MCF 10A (cell line): ENCODE measurements at places on chromosomes 2 and 18. TPM values are rescaled to one million over a fixed set of nuclear protein-coding genes. Genes with fewer than 3 reads are reported as not detected.

GRCh38 chr2:171788316-171788993 is 101.2 kb downstream of the DYNC1I2 start:
- no peaks in the 10 kb centered on the region for H3K27me3 ChIP-seq
- H3K27ac ChIP-seq: no peak overlapping the region
- no peaks in the 10 kb centered on the region for H3K4me1 ChIP-seq
- peaks cover 76% of the 10 kb centered on the region for H3K36me3 ChIP-seq

- no peaks in the 10 kb centered on the region for H3K36me3 ChIP-seq
- no peak for DNase-seq
- no peaks in the 10 kb centered on the region for H3K4me1 ChIP-seq
- no peak overlapping the region for H3K27ac ChIP-seq
Observed at GRCh38 chr18:80225685-80226084, 21.6 kb downstream of the PARD6G start.

Gene MRO
- total RNA-seq: not detected in 2 replicates

DNA sequence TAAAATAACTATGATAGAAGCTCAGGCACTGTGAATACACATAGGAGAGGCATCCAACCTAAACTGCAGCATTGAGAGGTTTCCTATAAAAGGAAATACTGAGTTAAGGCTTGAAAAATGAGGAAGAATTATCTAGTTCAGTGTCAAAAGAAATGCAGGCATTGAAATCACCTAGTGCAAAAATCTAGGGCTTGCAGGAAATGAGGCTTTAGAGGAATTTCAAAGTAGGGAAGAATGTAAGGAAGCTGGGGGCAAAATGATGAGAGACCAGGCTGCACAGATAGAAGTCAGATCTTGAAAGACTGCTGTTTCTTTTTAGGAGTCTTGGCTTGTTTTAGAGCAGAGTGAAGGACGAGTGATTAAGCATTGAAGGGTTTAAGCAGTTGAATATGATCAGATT is 28.1 kb upstream of the SCYGR2 start:
- no peak for DNase-seq
- no peak overlapping the region for H3K27ac ChIP-seq
- no peaks in the 10 kb centered on the region for H3K27me3 ChIP-seq

GRCh38 chr2:179272406-179273192 is 8.0 kb upstream of the SESTD1 start:
- peak; percentile 88 for DNase-seq
- H3K36me3 ChIP-seq: no peaks in the 10 kb centered on the region

Gene CKAP2L
- 14.7 and 21.6 TPM in 2 replicates for total RNA-seq

- H3K27ac ChIP-seq: peak overlapping the region; percentile 29
- no peaks in the 10 kb centered on the region for H3K27me3 ChIP-seq
- H3K36me3 ChIP-seq: no peaks in the 10 kb centered on the region
- no peak for DNase-seq
Observed at GRCh38 chr2:203669820-203670219, 36.6 kb upstream of the CD28 start.

DNA sequence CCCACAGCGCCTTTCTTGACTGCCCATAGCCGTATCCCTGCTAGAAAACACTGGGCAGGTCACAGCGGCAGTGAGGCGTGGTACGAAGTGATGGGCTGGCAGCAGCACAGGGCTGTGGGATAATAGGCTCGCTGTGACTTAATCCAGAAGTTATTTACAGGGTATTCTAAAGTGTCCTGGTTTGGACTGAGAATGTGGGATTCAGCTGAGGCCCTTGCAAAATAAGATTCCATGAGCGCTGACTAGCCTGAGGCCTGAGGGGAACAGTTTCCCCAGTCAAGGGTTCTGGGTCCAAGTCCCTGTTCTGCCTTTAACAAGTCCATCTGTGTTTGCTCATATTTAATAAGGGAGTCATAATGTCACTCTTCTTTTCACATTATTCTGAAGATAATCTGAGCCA is 34.6 kb downstream of the SETBP1 start:
- peaks cover 19% of the 10 kb centered on the region for H3K4me1 ChIP-seq
- no peak overlapping the region for H3K27ac ChIP-seq
- peaks cover 7% of the 10 kb centered on the region for H3K36me3 ChIP-seq
- DNase-seq: no peak
- H3K27me3 ChIP-seq: no peaks in the 10 kb centered on the region
- no peak overlapping the region for H3K4me3 ChIP-seq

Gene CRACDL
- 12.9 and 13.0 TPM in 2 replicates for total RNA-seq
